ENCODE measurements at places on chromosomes 2 and 18.

DNA sequence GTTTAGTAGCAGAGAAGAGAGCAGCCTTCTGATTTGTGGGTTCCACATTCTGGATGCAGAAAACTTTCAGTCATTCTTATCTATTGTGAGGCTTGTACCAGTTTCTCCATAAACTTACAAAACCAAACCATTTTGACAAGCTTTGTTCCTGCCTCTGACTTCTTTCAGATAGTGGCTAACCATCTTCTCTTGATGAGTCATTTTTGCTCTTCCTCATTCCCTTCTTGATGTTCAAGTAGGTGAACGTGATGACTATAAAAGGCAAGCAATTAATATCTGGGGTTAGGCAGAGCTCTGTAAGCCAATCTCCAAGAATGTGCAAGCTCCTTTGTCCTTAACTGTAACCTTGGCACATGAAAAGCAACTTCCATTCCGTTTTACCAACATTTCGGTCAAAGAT is 2083.1 kb upstream of the PIK3C3 start:
- DNase-seq, result peak; percentile 14

DNA sequence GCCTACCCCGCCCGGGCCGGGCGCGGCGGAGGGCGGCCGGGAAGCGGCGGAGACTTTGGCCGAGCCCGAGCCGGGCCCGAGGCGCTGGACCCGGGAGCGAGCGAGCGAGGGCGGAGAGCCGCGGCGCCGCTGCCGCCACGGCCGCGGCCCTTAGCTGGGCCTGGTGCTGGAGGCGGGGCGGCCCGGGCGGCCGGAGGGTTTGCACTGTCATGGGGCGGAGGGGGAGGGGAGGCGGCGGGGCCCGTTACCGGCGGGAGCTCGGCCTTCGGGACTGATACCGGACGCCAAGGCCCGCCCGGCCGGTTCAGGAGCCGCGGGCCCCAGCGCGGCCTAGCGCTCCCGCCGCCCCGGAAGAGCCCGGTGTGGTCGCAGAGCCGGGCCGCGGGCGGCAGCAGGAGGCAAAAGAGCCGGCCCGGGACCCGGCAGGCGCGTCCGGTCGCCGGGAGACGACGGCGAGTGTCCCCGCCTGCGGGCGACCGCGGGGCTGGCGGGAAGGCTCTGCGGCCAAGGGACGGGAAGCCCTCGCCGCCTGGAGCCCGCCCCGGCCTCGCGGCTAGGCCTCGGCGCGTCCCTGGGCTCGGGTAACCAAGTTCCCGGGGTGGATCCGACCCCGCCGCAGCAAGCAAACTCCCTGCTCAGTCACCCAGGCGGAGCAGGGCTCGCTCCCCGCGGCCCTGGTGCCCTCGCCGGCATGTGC is 697 bp downstream of the KCMF1 start:
- DNase-seq, result no peak

- no peak for DNase-seq
These were observed 25.4 kb downstream of the SP100 start for GRCh38 chr2:230441227-230441897.

- no peak for DNase-seq
These were observed 38.2 kb downstream of the GFPT1 start for GRCh38 chr2:69348781-69349180.

- DNase-seq, result no peak
These were observed 20.9 kb downstream of the THNSL2 start for GRCh38 chr2:88190808-88191721.

- no peak for DNase-seq
These were observed 185.6 kb upstream of the COL3A1 start for GRCh38 chr2:188788621-188789020.

- peak; percentile 82 for DNase-seq
These were observed 115.0 kb downstream of the SPTBN1 start for GRCh38 chr2:54570925-54571694.

DNA sequence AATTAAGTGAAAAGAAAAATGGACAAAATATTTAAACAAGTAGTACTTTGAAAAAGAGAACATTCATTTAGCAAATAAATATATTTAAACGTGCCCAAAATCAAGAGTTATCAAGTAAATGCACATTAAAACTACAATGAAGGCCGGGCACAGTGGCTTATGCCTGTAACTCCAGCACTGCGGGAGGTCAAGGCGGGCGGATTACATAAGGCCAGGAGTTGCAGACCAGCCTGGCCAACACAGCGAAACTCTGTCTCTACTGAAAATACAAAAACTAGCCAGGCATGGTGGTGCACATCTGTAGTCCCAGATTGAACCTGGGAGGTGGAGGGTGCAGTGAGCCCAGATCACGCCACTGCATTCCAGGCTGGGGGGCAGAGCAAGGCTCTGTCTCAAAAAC is 9.8 kb downstream of the STAM2 start:
- no peak for DNase-seq

DNA sequence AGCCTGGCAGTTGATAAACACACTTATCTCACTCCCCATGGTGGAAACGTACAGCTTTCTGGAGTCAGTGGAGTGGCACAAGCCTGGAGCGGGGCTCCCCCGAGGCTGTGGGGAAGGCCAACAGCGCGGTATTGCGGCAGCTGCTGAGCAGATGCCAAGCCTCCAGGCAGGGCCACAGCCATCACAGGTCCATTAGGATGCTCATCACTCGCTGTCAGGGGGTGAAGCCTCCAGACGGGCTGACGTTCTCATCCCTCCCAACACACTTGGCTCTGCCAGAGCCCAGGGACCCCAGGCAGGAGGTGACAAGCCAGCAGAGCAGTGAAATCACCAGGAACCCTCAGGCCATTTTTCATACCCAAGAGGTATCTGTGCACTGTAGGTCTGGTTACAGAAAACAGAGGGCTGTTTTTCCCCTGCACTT is 529.2 kb upstream of the KLHL29 start:
- no peak for DNase-seq

- no peak for DNase-seq
These were observed 52.7 kb downstream of the CMPK2 start for GRCh38 chr2:6812857-6813530.

GRCh38 chr18:48454261-48454757 is 45.1 kb upstream of the ZBTB7C start:
- no peak for DNase-seq

- no peak for DNase-seq
These were observed 324.2 kb downstream of the LNPK start for GRCh38 chr2:175677880-175678279.

DNA sequence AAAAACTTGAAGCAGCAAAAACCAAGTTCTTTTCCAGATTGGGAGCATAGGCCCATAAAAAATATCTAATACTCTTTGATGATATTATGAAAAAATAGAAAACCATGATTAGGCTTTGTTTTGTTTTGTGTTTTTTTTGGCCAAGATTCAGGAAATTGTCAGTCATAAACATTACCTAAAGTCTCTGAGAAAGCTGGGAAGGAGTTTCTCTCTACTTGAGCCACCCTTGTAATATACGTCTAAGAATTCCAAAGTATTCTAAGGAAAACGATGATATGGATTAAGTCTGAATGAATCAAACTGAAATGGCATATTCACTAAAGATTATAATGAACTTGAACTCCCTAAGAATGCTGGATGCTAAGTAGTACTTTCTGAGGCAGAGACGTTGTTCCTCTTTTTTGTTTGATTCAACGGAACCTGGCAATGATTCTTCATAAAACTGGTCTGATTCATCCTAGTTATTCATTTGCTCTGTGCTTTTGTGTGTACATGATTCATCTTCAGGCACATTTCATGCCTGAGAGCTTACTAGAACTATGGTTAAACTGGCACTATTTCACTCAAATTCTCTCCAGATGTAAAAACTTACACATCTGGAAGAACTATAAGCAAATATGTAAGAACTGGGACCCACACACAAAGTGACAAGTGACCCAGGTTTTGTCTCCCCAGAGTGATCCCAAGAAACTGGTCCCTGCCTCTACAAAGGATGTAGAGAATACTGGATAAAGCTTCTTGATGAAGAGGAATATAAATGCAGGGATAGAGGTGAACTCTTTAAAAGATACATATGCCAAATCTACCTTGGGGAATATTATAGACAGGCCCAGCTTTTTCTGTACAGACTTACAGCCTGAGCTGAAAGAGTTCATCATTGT is 159.7 kb downstream of the DOCK10 start:
- DNase-seq, result peak; percentile 57

DNA sequence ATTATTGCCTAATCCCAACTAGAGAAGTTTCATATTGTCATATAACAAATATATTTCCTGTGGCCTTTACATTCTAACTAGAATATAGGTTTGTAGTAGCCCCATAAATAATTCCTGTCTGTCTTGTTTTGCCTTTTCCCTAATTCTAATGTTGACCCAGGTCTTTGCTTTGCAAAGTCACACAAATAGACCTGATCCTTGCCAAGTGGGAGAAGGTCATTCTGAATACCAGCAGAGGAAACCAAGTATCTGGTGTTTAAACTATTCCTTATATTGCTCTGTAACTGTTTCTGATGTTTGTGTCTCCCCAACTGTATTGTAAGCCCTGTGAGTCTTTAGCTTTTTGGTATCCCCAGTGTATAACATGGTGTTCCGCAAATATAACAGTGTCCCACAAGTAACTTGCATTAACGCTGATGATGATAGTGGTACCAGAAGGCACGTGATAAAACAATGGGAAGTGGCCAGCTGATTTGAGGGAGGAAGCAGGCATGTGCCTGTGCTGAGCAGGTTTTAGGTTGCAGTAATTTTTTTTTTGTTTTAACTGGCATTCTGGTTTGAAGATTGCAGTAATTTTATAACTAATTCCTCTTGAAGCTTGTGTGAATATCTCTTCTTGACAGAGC is 11.1 kb downstream of the HADHB start:
- DNase-seq, result no peak

GRCh38 chr2:88698498-88699233 is 7.2 kb downstream of the RPIA start:
- no peak for DNase-seq

- DNase-seq, result no peak
These were observed 49.5 kb downstream of the PTPRM start for GRCh38 chr18:7616661-7617060.

DNA sequence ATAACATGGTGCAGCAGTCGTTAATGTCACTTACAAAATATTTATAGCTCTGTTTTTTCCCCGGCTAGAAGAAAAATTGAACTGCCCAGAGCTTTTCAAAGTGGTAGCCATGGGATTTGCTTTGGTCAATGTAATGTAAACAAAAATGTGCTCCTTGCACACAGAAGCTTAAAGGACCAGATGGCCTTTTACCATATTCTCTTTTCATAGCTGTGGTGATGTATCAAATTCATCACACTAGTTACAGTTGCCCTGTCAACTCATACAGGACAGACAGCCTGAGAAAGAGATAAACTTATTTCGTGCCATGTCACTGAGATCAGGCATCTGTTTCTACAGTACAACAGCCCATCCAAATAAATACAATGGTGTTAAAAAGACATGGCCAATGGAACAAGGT is 368.1 kb upstream of the CDH19 start:
- no peak for DNase-seq

GRCh38 chr2:127985735-127986134 is 42.1 kb downstream of the SAP130 start:
- no peak for DNase-seq

- DNase-seq, result no peak
These were observed 3.1 kb upstream of the DSEL start for GRCh38 chr18:67519592-67519991.

DNA sequence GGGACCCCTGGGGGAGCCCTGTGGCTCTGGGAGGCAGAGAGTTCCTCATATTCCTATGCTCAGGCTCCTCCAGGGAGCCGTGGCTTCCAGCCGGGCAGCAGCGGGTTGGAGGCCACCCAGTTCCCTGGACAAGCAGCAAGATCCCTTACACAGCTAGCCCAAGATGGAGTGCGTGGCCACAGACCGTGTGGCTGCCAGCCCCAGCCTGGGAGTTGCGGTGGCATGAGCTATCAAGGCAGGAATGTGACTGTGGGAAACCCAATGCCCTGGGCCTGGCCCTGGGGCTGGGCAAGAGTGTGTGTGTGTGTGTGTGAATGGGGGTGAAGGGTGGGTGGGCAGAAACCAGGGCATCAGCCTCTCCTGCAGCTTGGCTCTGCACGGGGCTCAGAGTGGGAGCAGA is 130.5 kb downstream of the DYSF start:
- DNase-seq, result no peak

DNA sequence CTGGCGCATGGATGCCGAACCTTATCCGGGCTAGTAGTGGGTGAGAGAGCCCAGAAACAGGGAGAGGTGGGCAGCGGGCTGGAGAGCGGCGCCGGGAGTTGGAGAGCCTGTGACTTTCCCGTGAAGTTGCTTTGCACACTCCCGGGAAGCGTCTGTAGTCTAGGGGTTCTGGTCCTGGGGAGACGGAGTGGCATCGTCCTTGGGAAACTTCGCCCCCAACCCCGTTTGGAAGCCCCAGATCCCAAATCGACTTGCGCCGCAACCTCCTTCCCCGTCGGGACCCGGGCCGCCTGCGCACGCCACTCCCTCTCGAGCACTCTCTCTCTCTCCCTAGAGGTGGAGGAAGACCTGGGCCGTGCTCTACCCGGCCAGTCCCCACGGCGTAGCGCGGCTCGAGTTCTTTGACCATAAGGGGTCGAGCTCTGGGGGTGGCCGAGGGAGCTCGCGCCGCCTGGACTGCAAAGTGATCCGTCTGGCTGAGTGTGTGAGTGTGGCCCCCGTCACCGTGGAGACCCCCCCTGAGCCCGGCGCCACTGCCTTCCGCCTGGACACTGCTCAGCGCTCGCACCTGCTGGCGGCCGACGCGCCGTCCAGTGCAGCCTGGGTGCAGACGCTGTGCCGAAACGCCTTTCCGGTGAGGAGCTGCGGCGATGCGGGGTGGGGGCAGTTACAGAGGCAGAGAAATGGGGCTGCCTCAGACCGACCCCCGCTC is 456 bp downstream of the DOK1 start:
- no peak for DNase-seq

GRCh38 chr2:30300456-30301221 is 69.3 kb downstream of the LBH start:
- no peak for DNase-seq

DNA sequence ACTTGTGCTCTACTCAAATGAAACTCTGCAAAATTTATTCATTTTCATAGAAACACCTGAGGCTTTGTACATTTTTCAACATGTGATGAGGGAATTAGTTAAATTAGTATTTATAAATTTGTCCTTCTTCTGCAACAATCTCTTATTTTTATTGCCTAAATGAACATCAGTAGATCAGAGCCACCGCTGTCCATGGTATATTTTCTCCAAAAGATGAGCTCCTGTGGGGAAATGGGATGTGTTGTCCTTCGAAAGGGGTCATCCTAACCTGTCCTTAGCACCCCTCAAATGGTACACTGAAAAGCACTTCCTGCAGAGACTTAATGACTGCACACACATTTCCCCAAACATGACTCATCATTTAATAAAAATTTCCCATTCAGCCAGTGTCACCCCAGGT is 714.6 kb downstream of the MBD2 start:
- DNase-seq, result no peak

DNA sequence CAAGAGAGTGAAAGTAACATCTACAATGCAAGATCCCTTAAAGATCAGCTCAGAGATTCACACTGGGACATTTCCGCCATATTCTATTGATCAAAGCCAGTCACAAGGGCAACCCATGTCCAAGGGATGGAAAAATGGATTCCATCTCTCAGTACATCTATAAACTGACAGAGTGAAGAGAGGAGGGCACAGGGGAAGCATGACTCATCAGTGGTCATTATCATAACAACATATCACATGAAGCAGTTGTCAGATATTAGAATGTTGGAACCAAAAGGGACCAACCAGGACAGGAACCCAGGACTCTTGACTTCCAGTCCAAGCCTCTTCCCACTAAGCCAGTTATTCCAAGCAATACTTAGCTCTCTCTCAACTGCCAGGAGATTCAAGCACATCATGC is 54.9 kb upstream of the IGFBP2 start:
- DNase-seq, result no peak

Measured in epithelial cell of prostate (primary cell).